H9 (cell line): ENCODE measurements at places on chromosomes 7 and 10.

GRCh38 chr7:97480772-97481390, 251.0 kb upstream of the TAC1 start:
- no peaks in the 10 kb centered on the region for H3K27me3 ChIP-seq
- no peak overlapping the region for H3K4me3 ChIP-seq
- DNase-seq, result no peak
- no peaks in the 10 kb centered on the region for H3K36me3 ChIP-seq

DNA sequence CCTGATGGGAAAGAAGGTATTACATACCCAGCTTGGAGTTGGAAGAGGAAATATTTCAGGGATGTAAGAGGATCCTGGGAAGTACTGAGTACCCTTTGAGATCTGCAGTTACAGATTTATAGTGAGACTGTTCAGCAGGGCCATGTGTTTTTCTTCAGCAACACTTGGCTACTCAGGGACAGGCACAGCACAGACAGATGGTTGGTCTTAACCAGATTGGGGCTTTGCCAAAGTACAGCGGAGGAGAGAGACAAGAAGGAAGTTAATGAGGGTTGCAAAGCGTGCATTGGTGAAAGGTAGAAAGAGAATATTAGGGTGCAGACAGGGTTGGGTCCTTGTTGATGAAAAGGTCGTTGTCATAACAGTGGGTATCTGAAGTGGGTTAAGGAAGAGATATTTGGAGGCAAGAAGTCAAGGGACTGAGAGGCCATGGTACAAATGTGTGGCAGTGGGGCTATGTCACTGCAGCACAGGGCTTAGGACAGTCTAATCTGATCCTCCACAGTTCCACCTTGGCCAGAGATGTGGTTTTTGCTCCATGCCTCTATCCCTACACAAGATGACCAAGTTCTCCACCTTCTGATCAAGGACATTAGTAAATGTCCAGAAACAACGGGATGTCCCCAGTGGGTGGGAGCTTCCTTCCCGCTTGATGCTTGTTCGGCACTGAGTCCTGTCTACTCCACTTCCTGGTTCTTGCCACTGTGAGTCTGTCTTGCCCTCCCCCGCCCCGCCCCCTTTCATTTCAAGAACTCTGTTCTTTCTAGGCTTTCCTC, 18.9 kb upstream of the DNAJC1 start:
- no peaks in the 10 kb centered on the region for H3K36me3 ChIP-seq
- H3K27ac ChIP-seq, result no peak overlapping the region
- DNase-seq, result no peak

DNA sequence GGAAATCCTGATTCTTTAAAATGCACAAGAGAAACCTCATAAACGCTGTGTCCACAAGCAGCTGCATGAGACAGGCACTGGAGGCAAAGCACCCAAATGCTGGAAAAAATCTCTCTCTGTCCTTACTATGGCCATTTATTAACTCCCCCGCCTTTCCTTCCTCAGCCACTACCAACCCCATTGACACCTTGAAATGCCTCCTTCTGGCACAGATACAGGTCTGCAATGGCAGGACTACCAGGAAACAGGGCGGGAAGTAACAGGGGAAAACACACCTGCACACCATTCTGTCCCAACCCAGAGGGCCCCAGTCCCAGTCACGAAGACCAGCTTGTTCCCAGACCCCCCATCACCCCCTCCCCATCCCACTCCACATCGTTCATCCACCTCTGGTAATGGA, 224.3 kb downstream of the PARD3 start:
- DNase-seq, result no peak
- H3K36me3 ChIP-seq, result peaks cover 6% of the 10 kb centered on the region
- H3K27ac ChIP-seq, result no peak overlapping the region
- no peaks in the 10 kb centered on the region for H3K27me3 ChIP-seq
- H3K4me3 ChIP-seq, result no peak overlapping the region
- peaks cover 5% of the 10 kb centered on the region; the same call in 1 of the 2 replicates for H3K4me1 ChIP-seq

GRCh38 chr10:66747451-66747850, 178.4 kb upstream of the LRRTM3 start:
- no peak overlapping the region for H3K27ac ChIP-seq
- H3K4me1 ChIP-seq, result no peaks in the 10 kb centered on the region
- no peaks in the 10 kb centered on the region for H3K27me3 ChIP-seq
- DNase-seq, result no peak
- H3K4me3 ChIP-seq, result no peak overlapping the region
- H3K36me3 ChIP-seq, result no peaks in the 10 kb centered on the region

DNA sequence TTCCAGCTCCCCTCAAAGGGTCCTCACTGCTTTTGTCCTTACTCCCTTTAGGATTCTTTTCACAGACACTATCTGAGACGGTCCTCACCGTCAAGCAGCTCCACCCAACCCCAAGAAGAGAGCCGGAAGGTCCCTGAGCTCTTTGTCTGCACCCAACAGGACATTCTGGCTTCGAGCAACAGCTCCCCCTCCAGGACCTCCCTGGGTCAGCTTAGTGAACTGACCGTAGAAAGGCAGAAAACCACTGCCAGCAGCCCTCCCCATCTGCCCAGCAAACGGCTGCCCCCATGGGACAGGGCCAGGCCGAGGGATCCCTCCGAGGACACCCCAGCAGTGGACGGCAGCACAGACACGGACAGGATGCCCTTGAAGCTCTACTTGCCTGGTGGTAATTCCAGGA, 19.9 kb downstream of the MINDY4 start:
- no peak overlapping the region for H3K27ac ChIP-seq
- DNase-seq, result peak; percentile 72
- no peaks in the 10 kb centered on the region for H3K4me1 ChIP-seq
- no peak overlapping the region for H3K4me3 ChIP-seq

DNA sequence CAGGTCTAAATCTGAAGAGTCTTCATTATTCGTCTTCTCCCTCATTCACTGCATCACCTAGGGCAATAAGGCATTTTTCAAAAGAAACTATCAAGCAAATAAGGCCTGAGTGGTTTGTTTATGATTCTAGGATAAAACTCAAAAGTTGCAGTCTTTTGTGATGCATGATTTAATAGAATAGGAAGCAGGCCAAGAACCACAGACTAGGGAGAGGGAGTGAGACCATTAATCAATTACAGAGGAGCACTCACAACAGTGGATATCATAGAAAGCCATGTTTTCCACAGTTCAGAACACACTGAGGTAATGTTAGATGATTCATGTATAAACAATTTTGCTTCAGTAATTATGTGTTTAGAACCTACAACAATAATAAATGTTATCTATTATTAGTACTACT, 87.8 kb upstream of the LRRTM3 start:
- no peak overlapping the region for H3K4me3 ChIP-seq
- no peak overlapping the region for H3K27ac ChIP-seq
- H3K36me3 ChIP-seq, result no peaks in the 10 kb centered on the region
- no peaks in the 10 kb centered on the region; the same call in 1 of the 2 replicates for H3K4me1 ChIP-seq

GRCh38 chr7:45568536-45569289, 5.5 kb upstream of the ADCY1 start:
- no peak for DNase-seq
- no peaks in the 10 kb centered on the region for H3K36me3 ChIP-seq
- H3K4me1 ChIP-seq, result peaks cover 10% of the 10 kb centered on the region; the same call in 1 of the 2 replicates
- peaks cover 6% of the 10 kb centered on the region; the same call in 1 of the 2 replicates for H3K27me3 ChIP-seq
- no peak overlapping the region for H3K27ac ChIP-seq
- H3K4me3 ChIP-seq, result no peak overlapping the region

DNA sequence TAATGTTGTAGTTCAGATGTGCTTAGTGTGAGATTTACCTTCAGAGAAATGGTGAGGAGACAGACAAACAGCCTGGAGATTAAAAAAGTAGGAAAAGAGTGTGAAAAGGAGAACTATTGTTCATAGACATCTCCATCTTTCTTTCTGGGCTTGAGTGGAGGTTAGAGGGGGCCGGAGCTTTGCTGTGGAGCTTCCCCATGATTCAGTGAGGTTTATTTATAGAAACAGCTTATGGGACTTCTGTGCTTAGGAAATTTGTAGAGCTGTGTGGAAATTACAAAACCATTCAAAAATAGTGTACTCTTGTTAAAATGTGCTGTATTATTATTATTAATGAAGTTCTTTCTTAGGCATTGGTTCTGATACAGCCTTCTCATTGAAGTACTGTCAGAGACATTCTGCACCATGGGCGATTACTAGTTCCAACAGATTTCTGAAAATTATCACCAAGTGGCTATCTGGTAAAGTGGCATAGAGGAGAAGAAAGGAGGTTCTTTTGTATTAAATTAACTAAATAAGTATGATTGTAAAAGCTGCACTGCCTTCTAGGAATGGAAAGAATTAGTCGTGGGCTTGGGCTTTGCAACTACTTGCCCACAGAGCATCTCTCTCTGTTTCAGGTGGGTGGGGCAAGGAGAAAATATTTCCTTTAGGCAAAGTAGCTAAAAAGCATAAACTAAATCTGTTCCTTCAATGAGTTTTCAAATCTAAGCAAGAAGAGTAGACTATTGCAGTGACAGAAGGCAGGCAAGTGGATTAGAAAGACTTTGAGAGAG, 8.7 kb upstream of the TCAF1 start:
- H3K27me3 ChIP-seq, result no peaks in the 10 kb centered on the region
- H3K27ac ChIP-seq, result no peak overlapping the region
- H3K4me3 ChIP-seq, result no peak overlapping the region
- H3K4me1 ChIP-seq, result peaks cover 3% of the 10 kb centered on the region; the same call in 1 of the 2 replicates

DNA sequence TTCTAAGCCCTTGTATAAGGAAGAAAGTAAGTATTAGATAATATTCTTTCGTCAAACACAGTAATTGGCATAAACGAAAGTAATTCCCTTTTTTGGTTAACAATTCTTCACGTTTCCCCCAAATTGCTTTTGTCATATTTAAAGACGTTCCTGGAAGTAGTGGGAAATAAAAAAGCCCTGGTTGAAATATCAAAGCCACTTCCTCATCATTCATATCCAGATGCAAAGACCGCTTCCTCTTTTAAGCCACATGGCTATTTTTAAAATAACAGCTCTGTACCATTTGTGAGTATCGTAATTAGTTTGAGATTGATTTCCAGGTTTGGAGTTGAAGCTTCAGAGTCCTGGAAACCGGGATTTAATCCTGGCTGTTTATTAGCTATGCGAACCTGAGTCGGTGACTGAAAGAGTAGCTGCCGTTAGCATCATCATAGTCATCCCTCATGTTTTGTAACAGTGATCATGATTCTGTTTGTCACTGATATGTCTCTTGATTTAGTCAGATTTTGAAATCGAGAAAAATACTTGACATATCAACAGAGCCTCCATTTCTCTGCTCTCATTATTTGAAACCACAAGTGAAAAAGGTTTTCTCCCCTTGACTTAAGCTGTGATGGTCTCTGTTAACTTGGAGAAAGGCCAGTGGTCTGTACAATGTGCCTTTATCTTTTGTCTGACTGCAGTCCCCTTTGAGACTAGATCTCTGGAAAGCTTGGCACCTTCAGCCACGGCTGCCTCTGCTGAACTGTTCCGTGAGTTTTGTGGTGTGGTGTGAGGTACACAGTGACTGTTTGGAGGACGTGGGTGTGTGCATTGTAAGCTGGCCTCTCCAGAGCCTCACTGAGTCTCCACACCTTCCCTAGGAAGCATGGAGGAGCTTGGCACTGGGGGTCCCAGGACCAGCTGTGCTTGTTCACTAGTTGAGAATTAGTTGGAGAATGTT, 18.1 kb downstream of the OPTN start:
- H3K4me1 ChIP-seq, result no peaks in the 10 kb centered on the region; the same call in 1 of the 2 replicates
- H3K27ac ChIP-seq, result no peak overlapping the region
- no peak for DNase-seq
- peaks cover 28% of the 10 kb centered on the region for H3K36me3 ChIP-seq
- H3K4me3 ChIP-seq, result no peak overlapping the region

DNA sequence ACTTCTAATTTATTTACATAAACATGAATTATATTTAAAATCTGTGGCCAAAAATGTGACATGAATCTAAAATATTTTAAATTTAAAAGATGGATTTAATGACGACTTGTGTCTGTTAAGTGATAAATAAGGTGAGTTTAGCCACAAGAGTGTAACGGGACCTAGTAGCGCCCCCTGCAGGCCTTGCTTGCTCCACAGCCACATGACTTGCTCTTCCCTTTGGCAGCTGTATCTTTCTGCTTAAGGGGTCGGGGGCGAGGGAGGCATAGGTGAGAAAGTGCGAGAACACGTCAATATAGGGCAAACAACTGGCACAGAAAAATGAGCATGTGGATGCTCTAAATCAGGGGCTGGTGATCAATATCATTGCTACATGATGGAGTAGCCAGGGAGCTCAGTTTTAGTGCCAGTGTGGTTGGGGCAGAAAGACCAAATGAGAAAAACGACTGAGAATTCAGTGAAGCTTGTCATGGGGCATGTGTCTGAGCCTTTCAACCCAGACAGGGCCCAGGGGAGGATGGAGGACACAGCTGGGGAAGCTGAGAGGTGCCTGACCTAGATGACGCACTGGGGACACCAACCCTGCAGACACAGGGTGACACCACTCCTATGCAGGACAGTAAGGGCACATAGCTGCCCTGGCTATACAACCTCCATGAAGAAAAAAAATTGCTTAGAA, 49.8 kb downstream of the PAXIP1 start:
- no peak overlapping the region for H3K4me3 ChIP-seq
- no peak overlapping the region for H3K27ac ChIP-seq
- peak; percentile 80 for DNase-seq
- H3K27me3 ChIP-seq, result no peaks in the 10 kb centered on the region
- H3K36me3 ChIP-seq, result peaks cover 85% of the 10 kb centered on the region

- peaks cover 4% of the 10 kb centered on the region; the same call in 1 of the 2 replicates for H3K4me1 ChIP-seq
- no peak for DNase-seq
- H3K27me3 ChIP-seq, result no peaks in the 10 kb centered on the region
- no peaks in the 10 kb centered on the region for H3K36me3 ChIP-seq
- no peak overlapping the region for H3K27ac ChIP-seq
These were observed 8.1 kb downstream of the PRPS1L1 start for GRCh38 chr7:18019555-18019954.

DNA sequence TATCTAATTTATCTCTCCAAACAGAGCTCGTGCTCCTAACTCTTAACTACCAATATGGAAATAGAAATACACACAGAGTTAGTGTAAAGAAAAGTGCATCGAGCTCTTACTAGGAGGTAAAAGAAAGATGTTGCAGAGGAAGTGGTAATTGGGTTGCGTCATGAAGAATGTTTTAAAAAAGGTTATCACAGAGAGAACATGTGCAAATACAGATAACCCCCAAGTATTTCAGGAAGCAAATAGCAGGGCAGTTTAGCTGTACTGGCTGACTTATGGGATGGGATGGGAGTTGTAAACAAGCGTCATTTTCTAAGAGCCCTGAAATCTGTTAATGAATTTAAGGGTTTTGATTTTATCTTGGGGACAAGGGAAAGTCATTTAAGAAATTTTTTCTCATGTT, 153.9 kb downstream of the AGMO start:
- no peaks in the 10 kb centered on the region for H3K27me3 ChIP-seq
- DNase-seq, result no peak
- H3K4me3 ChIP-seq, result no peak overlapping the region
